Stimulated activated CD4-positive, alpha-beta T cell treated with anti-CD3 and anti-CD28 coated beads, Interleukin-15, amount 100 ng/mL, for 48 hours (primary cell): ENCODE measurements at places on chromosomes 4 and X.

DNA sequence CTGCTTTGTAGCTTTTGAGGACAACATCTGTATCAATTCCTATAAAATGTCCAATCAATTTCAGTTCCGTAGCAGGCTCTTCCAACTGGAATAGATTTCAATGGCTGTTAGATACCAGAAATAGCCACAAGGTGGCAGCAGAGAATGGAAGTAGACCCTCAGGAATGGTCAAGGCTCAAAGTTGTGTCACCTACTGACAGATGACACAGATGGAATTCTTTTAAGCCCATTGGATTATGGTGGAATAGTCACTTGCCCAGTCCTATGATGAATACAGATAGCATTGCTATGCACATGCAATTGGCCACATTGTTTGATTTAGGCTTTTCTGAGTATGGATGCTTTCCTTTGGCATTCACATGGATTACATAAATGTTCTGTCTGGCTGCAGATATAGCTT lies 130.4 kb upstream of the RADX start:
- peak; percentile 28 for DNase-seq

- DNase-seq, result no peak
These were observed 162.5 kb upstream of the CASK start for GRCh38 chrX:42085836-42086235.

DNA sequence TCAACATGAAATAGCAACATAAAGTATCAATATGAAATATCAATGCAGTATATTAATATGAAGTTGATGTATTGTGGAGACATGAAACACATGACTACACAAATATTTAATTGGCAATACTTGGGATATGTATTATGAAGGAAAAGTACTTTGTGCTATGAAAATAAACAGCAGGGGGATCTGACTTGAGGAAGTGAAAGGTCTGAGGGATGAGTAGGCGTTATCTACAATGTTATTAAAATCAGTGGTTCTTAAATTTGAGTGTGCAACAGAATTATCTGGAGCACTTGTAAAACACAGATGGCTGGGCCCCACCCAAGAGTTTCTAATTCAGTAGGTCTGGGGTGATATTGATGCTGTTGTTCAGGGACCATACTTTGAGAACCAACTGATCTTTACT lies 27.4 kb upstream of the ARX start:
- DNase-seq, result no peak

DNA sequence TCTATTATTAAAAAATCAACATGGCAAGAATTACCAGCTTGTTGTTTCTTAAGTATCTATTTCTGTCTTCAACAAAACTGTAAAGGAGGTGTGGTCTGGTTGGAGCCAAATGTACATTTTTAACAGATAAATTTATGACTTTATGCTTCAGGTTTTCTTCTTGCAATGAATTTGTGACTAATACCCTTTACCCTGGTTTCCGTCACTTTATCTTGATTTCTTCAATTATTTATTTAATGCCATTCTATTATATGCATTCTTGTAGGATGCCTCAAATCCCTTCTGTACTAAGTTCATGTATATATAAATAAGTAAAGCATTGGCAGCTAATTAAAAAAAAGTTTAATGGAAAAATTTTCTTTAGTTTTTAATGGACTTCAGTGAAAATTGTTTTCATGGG lies 41.5 kb upstream of the ANXA3 start:
- no peak for DNase-seq

DNA sequence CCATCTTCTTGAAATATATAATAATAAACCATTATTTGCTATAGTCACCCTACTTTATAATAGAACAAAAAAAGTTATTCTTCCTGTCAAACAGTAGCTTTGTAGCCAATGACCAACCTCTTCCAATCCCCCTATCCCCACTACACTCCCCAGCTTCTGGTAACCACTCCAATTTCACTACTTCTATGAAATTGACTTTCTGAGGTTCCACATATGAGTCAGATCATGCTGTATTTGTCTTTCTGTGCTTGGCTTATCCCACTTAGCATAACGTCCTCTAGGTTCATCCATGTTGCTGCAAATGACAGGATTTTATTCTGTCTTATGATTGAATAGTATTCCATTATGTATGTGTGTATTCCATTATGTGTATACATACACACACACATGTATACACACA lies 809.7 kb upstream of the NDST4 start:
- no peak for DNase-seq

DNA sequence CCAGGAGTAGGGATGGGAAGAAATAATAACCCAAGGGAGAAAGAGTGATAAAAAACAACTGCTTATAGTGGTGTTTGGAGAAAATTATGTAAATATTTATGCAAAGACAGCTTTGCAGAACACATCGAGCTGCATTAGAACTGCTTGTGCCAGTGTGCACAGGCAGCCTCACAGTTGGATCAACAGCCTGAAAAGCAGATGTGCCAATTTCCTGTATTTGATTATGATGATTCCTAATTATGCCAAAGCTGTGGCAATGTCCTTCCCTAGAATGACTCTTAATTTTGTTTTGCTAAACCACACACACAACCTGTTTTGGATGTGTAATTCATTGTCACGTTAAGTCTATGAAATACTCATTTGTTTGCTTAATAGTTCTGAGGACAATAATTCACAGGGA lies 30.6 kb upstream of the ANTXR2 start:
- DNase-seq, result no peak

GRCh38 chr4:38572793-38573192 lies 91.2 kb upstream of the KLF3 start:
- no peak for DNase-seq

- DNase-seq, result no peak
These were observed 109.1 kb downstream of the ANAPC4 start for GRCh38 chr4:25486171-25486570.

DNA sequence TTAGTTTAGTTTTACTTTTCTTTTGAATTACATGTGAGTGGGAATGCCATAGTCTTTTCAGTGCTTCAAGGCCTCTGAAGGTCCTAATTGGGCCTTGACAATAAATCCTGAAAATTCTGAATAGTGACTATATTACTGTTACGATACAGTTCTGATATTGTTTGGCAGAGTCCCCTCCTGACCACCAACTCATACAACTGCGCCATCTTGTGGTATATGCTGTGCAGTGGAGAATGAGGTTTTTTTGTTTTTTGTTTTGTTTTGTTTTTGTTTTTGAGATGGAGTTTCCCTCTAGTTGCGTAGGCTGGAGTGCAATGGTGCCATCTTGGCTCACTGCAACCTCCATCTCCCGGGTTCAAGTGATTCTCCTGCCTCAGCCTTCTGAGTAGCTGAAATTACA lies 56.6 kb upstream of the CHRDL1 start:
- no peak for DNase-seq

DNA sequence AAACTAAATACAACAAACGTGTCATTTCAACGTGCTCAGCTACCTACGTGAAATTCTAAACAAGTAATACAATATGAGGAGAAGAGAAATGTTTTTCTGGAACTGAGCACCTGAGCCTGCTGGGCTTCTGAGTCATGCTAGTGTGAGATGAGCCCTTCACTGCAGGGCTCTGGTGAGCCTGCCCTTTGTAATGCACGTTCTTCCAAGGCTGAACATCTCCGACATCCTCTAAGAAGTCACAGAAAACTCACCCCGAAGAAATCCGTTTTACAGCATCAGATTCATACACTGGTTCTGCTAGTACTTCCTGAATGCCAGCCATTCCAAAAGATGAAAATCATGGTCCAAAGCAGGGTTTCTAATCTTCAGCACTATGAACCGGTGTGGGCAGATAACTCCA lies 157.1 kb downstream of the AMELX start:
- no peak for DNase-seq

GRCh38 chrX:9458516-9459078 lies 6.3 kb upstream of the TBL1X start:
- no peak for DNase-seq

DNA sequence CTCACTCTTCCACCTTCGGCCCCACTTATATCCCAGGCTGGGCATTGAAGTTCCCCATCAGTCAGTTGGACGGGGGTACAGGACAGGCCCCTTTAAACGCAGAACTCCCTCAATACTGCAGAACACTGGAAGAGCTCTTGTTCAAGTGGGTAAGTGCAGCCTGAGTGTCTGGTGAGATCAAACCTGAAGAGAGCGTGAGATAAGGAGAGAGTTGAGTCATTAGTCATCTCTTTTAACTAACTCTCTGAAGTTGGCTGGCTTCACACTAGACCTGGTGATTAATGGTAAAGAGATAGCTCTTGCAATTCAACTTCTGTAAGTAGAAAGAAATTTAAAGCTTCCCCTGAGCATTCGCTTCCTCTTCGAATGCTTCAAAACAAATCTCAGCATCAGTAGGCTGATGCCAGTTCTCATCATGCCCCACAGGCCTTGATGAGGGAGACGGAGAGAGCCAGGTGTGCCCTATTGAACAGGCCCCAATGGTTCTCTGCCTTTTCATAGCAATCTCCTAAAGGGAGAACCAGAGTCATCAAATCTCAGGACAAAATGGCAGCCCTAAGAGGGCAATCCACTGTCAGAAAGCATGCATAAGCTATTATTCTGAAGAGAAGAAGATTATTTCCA lies 41.0 kb upstream of the JADE1 start:
- DNase-seq, result no peak

DNA sequence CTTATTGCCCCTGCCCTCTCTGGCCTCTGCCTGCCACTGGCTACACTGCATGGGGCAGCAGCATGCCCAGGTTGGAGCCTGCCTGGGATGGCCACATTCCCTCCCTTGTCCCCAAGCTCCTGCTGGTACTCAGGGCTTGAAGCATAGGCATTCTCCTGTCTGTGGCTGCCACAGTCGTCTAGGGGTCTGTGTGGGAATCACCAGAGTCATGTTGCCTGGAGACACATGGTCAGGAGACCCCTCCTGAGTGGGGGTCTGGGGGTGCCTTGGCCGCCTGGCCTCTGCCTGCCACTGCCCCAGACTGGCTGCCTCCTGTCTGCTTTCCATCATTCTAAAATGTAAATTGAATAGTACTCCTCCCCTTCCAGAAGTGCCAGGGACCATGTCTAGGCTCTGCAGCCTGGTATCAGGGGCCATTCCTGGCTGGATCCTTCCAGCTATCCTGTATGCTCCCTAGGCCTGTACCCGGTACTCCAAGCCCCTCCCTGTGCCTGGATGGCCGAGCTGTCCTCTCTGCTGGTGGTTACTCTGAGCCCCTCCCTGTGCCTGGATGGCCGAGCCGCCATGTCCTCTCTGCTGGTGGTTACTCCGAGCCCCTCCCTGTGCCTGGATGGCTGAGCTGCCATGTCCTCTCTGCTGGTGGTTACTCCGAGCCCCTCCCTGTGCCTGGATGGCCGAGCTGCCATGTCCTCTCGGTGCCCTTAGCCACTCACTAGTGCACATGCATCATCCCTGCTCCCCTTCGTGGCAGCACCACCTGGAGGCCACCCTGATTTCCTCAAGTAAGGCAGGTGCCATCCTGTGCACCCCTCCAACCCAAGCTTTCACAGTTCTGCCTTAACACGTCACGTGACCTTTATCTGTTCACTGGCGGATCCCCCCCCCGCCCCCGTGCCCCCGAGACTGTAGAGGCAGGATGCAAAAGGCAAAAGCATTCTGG lies 5.5 kb upstream of the NKX1-1 start:
- DNase-seq, result no peak

- no peak for DNase-seq
These were observed 304.2 kb downstream of the TENM3 start for GRCh38 chr4:182547435-182547834.

DNA sequence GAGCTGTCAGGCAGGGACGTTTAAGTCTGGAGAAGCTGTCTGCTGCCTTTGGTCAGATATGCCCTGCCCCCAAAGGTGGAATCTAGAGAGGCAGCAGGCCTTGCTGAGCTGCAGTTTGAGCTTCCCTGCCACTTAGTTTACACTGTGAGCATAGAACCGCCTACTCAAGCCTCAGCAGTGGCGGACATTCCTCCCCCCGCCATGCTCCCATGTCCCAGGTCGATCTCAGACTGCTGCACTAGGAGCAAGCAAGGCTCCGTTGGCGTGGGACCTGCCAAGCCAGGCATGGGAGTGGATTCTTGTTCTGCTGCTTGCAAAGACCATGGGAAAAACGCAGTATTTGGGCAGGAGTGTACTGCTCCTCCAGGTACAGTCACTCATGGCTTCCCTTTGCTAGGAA lies 24.3 kb downstream of the PLK4 start:
- DNase-seq, result no peak

- no peak for DNase-seq
These were observed 39.9 kb downstream of the CCKAR start for GRCh38 chr4:26450418-26450817.

DNA sequence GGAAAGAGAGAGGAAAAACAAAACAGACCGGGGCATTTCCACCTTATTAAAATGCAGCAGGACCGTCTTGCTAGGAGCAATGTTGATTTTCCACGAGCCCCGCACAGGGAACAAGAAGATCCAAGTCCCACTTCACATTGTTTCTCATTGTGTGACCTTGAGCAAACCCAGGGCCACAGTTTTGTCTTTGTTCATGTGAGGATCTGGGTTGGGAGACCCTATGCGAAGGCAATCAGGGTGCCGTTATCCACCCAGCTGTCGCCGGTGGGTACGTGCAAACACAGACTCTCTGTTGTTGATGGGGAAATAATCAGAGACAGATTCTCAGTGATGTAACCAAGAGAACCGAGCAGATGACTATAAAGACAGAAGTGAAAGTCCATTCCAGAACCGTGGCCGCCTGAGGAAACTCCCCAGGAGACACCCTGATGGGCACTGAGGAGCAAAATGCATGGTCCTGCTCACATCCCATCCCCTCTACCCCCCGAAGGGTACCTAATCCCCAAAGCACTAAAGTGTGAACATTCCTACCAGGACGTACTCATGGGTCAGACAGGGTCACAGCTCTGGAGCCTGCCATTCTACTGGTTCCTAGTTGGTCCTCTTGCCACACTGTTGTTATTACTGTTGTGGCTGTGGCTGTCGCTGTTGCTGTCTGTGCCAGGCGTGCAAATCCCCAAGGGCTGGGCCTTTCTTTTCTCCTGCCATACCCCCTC lies 102.7 kb upstream of the RBPJ start:
- no peak for DNase-seq

GRCh38 chrX:7606039-7606652 lies 236.8 kb upstream of the VCX start:
- no peak for DNase-seq

DNA sequence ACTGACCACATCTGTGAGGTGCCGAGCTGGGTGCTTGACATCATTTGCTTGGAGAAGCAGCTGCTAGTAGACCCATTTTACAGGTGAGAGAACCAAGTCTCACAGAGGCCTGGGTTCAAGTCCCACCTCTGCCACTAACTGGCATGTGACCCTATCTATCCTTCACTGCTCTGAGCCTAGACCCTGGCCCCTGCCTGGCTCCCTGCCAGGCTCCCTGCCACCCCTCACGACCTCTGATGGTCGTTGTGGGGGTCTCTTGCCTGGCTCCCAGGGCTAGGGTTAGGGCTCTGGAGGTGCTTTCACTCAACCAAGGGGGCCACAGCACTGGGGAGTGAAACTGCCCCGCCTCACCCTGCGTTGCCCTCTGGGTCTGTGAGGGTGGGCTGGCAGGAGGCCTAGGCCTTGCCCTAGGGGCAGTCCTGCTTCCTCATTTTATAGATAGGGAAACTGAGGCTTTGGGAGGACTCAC lies 7.2 kb upstream of the ADD1 start:
- DNase-seq, result no peak
